GM23248 (cell line): ENCODE measurements at places on chromosomes 6 and 20.

DNA sequence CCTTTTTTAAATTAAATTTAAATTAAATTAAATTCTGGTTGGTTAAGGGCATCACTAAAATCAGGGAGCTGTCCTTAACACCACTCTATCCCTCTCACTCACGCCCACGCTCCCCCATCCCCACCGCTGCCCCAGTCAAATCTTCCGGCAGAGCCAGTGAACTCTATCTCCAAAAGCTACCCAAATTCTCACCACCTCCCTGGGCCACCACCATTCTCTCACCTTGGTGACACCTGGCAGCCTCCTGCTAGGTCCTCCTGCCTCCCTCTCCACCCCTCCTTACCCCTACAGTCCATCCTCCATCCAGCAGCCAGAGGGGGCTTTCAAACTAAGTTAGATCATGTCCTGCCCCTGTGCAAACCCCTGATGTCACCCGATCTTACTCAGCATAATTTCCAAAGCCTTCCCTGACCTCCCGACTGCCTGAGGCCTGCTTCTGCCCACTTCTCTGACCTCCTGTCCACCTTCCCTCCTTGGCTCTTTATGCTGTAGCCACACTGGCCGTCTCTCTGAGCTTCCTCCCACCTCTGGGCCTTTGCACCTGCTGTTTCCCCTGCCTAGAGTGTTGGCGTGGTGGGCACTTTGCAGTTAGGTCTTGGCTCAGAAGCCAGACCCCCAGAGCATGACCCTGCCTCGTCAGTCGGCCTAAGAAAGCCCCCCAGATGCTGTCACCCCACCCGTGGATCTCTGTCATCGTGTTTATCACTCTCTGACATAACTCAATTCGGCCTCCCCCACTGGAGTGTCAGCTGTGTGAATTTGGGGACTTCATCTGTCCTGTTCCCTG lies 24.7 kb downstream of the PTGIS start:
- DNase-seq: no peak

- DNase-seq: no peak
Measured at GRCh38 chr6:53956804-53957203, 154.4 kb upstream of the MLIP start.

DNA sequence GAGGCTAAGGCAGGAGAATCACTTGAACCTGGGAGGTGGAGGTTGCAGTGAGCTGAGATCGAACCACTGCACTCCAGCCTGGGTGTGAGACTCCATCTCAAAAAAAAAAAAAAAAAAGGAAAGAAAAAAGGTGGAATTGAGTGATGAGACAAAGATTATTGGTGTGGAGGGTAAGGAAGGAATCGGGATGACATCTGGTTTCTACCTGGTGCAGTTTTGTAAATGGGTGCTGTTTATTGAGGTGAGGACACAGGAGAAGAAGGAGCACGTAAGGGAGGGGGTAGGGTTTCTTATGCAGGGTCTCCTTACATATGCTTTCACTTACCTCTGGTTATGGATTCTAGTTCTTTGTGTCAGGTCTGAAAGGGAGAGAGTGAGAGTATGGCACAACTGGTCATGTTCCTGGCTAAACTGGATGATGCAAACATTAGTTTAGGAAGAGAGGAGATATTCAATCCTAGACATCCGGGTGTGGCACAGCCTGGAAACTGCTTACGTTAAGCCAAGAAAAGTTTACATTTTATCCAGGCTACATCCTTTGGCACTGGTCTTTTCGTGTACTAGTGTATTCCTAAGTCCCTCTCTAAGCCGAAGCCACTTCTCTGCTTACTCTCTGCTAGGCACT lies 5.4 kb downstream of the RALY start:
- peak; percentile 22 for DNase-seq

GRCh38 chr20:40938020-40938419 lies 90.6 kb upstream of the TOP1 start:
- DNase-seq: no peak

DNA sequence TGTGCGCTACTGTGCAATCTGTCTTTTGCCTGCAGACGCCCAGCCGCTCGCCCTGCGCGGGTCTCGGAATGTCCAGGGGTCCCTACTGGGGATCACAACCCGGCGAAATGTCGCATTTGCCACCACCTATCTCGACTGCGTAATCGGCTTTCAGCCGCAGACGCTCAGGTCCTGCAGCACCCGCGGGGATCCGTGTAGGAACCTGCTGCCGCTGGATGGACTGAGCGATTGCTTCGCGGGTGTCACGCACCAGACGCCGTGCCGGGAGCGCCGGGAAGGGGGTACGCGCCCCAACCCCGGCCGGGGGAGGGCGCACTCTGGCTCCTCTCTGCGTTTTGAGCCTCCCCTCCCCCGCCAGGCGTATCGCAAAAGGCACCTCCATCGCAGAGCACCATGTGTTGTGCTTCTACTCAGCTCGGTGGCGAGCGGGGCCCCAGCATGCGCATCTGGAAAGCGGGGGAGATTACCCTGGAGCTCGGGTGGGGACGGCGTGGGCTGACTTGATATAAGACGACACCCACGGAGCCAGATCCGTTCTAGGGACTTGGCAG lies 747 bp upstream of the PTPRA start:
- DNase-seq: peak; percentile 76
